Diencephalon (tissue), 1 donor: ENCODE measurements at places on chromosomes 4 and X. TPM values are rescaled to one million over a fixed set of nuclear protein-coding genes. Genes with fewer than 3 reads are reported as not detected.

Gene GPRIN3
- 42.9 TPM for total RNA-seq

Gene DMRTC1B
- total RNA-seq = 2.5 TPM

Gene BOD1L1
- total RNA-seq = 58.8 TPM

Gene TMEM184C
- total RNA-seq = 47.1 TPM

Gene PCYT1B
- 28.4 TPM for total RNA-seq

Gene TMEM144
- 9.7 TPM for total RNA-seq

Gene CCDC110
- total RNA-seq = 5.5 TPM

Gene CYP2U1
- 13.6 TPM for total RNA-seq

Gene GAGE1
- not detected for total RNA-seq

Gene LONRF3
- total RNA-seq = 3.7 TPM

Gene SSX4B
- not detected for total RNA-seq

Gene MTTP
- 3.9 TPM for total RNA-seq

Gene ZNF280C
- total RNA-seq = 11.8 TPM

Gene SMIM20
- total RNA-seq = 18.5 TPM
